ENCODE measurements at places on chromosomes 12 and 14.

- no peak for DNase-seq
Measured at GRCh38 chr12:87804386-87804785, 224.8 kb downstream of the C12orf50 start.

DNA sequence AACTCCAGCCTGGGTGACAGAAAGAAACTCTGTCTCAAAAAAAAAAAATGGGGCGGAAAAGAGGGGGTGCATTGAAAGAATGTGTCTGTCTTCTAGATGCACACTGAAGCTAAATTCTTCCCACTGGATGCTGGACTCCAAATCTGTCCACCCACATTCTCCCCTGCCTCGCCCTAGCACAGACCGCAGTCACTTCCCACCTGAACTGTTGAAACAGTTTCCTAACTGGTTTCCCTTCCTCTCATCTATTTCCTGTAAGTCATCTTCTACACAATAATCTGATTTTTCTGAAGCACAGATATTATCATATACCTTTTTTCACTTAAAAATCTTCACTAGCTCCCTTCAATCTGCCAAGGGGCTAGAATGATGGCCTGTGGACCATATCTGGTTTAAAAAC lies 1.5 kb upstream of the HCAR1 start:
- no peak for DNase-seq

DNA sequence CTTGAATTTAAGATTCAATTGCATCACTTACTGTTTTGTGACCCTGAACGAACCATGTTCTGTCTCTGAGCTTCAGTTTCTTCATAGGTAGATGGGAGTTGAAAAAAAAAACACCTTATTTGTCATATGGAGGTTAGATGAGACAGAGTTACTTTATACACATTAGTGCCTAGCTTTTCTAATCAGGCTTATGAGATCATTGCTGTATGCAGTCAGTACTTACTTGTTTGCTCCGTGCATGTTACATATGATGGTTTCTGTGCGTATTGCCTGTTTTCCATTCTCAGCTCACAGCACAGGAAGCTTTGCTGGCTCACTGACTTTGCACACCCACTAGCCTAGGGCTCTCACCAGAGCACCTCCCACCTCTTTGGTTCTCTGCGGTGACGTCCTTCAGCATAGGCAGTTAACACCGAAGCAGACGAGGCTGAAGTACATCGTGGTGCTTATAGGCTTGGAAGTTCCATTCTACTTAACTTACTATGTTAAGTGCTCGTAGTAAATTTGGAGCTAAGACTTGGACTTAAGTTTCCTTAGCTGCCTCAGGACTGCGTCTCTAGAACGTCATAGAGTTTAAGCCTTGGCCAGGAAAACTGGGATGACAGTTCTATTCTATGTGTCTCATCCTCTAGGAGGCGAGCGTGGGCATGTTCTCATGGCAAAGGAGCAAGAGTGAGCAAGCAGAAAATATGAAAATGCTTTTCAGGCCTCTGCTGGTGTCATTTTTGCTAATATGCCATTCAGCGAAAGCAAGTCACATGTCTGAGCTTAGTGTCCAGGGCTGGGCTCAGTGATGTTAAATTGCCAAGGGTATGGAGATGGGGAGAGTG lies 57.3 kb downstream of the NRXN3 start:
- no peak for DNase-seq

DNA sequence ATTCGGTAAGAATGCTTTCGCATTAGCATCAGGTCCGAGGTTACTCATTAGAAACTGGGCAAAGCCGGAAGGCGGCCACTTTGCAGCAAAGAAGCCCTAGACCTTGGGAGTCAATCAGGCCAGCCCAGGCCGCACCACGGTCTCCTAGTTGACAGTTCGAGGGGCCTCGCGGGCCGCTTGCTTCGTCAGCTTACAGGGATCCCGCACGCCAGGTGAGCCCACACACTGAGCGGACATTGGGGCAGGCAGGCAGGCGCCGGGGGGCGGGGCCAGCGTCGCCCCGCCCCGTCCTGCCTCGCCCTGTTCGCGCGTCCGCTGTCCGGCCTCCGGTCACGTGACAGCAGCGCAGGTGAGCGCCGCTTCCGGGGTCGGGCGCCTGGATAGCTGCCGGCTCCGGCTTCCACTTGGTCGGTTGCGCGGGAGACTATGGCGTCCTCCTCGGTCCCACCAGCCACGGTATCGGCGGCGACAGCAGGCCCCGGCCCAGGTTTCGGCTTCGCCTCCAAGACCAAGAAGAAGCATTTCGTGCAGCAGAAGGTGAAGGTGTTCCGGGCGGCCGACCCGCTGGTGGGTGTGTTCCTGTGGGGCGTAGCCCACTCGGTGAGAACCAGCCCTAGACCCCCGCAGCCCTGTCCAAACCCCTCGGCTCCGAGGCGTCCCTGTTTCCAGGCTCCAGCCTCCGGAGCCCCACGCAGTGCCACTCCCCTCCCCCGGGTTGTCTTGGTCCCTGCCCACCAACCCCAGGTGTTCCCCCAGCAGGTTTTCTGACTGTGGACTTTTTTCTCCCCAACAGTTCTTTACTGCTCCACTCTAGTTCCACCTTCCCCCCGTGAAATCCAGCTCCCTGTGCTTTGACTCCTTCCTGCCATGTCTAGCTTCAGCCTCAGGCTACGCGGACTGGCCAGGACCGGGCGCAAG lies at the start of gene PIP4K2C:
Gene PIP4K2C, plus strand, starts transcription at position 329 of the 918 bp plus-strand sequence. Its CDS starts 98 bp downstream, at position 427.
- DNase-seq: peak; percentile 88

DNA sequence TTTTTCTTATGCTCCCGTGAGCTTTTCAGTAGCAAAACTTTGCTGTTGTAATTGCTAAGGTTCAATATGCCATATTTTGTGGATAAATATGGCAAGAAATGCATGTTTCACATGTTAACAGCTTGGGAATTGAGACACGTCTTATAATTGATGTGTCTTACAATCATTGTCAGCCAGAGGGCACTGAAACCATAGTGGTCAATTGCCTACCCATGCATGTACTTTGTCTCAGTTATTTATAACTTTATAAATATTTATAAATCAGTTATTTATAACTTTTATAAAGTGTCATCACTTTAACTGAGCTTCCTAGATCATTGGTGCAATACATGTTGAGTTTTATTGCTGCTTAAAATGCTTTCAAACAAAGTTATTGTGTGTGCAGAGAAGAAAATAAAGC lies 82.0 kb downstream of the CATSPERB start:
- no peak for DNase-seq

DNA sequence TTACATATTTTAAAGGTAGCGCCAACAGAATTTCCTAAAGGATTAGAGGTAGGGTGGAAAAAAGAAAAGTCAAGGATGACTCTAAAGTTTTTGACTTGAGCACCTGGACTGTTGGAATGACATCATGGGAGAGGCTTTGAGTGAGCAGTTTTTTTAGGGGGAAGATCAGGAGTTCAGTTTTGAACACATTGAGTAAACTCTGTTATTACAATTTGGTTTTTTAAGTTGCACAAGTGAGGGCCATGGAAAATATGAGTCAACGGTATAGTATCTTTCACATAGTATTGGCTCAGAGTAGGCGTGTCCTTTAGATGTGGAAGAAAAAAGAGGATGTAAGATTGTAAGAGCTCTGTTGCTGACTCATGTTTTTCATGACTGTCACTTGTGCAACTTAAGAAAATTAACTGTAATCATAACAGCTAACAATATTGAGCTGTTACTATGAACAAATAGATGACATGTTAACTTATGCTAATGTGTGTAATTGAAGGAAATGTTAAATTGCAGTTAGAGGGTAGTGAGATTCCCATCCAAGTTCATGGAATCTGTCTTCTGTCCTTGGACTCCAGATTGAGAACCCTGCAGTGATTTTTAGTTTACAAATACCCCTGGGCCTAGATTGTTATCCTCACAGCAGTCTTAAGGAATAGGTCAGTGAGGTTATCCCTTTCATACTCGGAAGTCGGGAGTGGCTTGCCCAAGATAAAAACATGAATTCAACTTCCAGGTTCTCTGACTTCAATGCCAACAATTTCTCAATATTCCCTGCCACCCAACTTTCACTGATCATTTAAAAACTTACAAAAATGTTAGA lies 48.2 kb upstream of the ATP2B1 start:
- DNase-seq: no peak

DNA sequence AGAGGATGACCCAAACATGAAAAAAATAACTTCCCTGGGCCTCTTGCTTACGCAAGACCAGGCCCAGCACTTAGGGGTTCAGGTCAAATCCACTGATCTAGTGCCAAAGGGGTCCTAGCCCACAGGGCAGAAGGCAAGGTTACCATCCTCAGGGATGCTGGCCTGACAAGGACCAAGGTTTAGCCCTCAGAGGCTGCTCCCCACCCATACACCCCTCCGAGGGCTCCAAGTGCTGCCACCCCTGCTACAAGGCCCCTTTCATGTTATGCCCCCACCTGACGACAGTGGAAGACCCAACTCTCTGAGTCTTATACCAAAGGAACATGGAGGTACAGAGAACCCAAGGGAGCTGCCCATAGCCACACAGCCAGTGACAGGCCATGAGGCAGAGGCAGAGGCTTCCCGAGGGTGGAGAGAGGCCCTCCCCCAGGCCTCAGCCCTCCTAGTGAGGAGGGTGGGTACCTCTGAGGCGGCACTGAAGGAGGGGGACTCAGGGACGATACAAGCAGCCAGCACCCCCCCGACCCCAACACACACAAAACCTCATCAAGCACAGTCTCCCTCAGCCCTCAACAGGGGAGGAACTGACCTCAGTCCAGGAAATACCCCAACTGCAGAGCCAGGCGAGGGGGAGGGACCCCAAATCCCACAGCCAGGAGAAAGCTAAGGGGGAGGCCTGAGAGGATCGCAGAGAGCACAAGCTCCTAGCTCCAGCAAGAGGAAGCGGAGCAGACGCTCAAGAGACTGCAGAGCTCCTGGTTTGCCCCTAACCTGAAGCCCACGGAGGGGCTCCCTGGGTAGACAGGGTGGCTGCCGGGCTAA lies 37.0 kb downstream of the ANAPC7 start:
- no peak for DNase-seq

GRCh38 chr12:110365489-110366320 lies 37.8 kb downstream of the ANAPC7 start:
- no peak for DNase-seq

GRCh38 chr12:117845271-117845904 lies 123.4 kb downstream of the KSR2 start:
- no peak for DNase-seq

DNA sequence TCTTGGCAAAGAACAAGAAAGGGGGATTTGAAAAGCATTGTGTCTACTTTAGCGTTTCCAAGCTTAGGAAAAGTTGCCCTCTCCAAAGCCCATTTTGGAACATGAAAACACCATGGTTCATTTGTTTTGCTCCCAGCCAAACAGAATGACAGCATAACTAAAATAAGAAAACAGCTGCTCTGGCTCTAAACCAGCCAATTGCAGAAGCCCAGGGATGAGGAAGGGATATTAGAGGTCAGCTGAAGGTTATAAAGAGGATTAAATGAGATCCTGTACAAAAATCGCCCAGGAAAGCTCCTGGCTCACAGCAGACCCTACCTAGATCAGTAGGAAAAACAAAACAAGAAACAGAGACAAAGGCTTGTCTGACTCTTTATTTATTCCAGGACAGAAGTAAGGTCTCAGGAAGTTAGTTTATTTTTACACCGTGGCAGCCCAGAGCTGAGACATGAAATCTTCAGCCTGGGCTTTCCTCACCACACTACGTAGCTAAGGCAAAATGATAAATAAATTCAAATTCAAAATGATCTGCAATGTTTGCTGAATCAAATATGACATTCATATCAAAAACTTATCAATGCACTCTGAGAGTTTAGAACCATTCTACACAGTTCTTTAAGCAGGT lies 25.9 kb downstream of the SPX start:
- no peak for DNase-seq

DNA sequence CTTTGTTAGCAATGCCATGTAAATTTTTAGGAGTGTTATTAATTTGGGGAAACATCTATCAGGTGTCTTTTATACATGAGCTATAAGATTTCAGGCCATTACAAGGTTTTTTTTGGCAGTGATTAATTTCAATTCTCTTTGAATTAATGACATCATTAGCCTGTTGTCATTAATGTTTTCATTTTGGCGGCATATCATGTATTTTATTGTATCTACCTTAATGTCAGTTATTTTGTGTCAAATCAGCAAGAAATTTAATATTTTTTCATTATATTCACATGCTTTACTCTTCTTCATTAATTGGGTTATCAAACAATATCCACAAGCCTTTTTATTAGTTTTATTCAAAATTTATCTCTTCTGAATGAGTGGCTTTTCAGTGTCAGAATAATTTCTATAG lies 153.0 kb upstream of the CAND1 start:
- no peak for DNase-seq

GRCh38 chr12:104971306-104971705 lies 13.2 kb upstream of the SLC41A2 start:
- no peak for DNase-seq

DNA sequence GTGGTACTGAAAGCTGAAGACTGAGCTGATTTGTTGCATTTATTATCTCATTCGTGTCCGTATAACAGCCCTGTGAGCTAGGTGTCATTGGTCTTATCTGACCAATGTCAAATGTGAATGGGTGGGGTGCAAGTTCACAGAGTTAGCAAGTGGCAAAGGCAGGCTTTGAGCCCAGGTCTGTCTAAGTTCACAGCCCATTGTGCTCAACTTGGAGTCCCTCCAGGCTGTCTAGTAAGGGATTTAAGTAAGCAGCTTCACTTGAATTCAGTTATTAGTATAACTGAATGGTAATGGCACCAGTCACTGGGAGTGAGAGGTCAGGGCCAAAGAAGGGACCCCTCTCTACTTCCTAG lies 8.5 kb downstream of the C1S start:
- no peak for DNase-seq

- no peak for DNase-seq
Measured at GRCh38 chr12:131921866-131922769, 7.0 kb upstream of the PUS1 start.

DNA sequence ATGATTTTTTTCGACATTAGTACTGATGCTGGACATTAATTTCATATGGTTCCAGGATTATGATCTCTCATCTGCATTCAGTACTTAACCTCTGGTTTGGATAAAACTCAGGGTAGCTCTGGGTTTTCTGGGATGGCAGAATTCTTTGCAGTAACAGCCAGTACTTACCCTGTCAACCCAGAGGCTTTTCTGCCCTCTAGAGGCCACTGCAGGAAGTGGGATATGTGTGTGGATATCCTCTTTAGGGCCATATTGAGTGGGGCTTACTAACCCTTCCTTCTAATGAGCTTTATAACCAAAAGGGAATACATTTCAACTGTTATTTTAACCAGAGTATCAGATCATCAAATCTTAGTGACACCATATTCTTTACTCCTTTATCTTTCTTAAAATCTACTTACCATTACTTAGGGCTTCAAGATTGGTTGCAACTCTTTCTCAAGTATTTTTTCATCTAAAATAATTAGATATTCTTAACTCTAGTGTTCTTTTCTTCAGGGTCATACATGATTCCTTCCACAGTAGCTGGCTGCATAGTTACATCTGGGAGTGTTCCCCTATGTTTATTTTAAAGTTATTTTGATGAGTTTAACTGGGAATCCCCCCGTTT lies 488.0 kb upstream of the STXBP6 start:
- peak; percentile 19 for DNase-seq

DNA sequence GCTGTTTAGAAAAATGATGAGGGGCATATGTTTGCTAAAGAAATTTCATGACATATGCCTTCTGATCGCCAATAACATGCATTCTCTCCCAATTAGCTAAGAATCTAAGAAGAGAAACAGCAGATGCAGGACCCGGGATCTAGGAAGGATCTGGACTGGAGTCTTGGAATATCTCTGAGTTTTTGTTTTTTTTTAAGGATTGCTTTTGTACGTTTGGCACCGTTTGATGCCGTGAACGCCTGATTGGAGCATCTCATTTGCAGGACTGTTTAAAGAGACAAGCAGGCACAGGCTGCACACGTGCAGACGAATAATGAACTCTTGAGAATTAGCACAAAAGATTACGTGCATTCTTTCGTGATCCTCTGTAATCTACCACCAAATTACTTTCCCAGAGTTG lies 13.6 kb downstream of the EML1 start:
- DNase-seq: no peak

- DNase-seq: no peak
Measured at GRCh38 chr14:23428686-23429495, 6.6 kb downstream of the MYH7 start.
